H9 (cell line): ENCODE measurements at places on chromosomes 2 and 18.

- DNase-seq: no peak
Measured at GRCh38 chr18:74544898-74545297, 10.6 kb downstream of the CNDP1 start.

DNA sequence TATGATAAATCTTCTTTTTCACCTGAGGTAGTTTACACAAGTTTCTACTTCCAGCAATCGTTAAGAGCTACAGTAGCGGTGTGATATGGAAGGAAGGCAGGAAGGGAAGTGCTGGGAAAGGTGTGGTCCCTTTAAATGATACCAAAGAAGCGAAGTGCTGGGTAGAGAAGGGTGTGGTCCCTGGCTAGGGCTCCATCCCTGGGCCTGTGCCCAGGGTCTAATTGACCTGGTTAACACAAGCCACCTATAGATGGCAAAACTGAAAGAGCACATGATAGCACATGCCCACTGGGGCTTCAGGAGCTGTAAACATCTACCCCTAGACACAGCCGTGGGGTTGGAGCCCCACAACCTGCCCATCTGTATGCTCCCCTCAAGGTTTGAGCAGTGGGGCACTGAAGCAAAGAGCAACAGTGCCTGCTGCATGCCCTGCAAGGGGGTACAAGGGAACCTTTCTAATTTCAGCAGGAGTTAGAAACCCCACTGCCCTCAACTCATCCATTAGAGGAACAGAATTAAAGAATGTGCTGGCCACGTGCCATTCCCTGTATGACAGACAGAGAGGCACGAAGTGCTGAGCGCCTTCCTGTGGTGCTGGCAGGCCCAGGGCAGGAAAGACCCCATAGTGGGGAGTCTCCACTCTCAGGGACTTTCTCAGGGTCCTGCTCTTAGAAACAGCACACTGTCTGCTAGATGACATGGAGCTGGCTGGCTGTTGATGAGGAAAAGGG lies 153.1 kb upstream of the LMAN1 start:
- DNase-seq: no peak

- peak; percentile 51 for DNase-seq
Measured at GRCh38 chr18:32057624-32058165, 34.0 kb upstream of the RNF138 start.

DNA sequence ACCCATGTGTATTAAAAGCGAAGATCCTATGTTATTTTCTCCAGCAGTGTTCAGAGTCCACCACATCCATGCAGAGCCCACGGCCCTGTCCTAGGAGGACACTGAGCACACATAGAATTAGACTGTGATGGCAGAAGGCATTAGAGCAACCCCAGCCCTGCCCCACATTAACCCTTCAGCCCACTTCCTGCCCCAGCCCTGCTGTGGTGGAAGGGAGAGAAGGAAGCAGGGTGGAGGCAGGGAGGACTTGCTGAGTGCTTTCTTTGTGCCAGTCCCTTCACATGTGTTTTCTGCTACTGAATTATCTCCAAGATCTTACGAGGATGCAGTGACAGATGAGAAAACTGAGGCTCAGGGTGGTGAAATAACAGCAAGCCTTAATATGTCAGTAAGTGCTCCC lies 339.0 kb downstream of the SMAD2 start:
- DNase-seq: no peak

DNA sequence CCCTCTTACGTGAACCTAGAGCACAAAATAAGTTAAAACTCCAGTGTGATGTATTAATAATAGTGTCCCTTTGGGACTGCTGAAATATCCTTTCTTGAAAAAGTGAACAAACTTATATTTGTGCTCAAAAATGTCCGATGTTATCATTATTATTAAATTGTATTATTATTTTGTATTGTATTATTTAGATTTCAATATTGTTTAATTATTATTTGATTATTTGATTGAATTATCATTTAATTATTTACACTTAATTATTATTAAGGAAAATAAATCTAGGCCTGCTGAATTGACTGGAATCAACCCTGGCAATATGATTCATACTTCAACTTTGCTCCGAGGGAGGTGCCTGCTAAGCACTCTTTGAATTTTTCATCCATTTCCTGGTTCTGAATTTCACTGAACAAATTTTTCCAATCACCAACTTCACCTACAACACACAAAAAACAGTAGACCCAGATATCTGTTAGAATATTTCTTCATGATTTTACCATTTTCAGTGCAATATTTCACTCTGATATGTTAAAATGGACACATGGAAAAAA lies 10.9 kb upstream of the EIF2AK2 start:
- DNase-seq: no peak

DNA sequence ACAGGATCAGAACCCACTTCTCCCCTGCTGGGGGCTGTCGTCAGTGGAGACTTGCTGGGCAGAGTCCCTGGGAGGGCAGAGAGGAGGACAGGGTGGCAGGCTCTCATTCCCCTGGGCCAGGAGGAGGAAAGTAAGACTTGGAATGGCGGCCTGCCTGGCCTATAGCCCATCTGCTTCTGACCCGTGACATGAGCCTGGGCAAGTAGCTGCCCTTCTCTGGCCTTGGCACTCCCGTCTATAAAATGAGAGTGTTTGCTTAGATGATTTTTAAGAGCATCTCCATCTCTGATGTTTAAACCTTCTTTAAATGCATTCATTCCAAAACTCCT lies 173.0 kb downstream of the DDX1 start:
- no peak for DNase-seq

DNA sequence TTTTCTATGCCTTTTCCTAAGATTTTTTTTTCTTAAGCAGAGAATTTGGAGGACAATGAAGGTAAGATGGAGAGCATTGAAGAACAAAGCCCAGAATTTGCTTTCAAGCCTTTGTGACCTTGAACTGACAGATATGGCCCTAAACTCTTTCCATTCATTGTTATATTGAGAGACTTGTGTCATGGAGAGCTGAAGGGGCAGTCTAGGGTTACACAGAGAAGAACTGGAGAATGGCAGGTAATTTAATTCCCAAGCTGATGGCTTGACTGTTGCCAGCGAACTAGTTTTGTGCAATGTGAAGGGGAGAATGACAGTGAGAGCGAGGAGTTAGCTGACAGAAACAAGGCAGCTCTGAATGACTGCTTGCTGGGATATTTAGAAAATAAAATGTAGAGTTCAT lies 1344.2 kb downstream of the LRP1B start:
- DNase-seq: no peak

GRCh38 chr2:15812187-15812780 lies 128.1 kb upstream of the MYCN start:
- DNase-seq: no peak

DNA sequence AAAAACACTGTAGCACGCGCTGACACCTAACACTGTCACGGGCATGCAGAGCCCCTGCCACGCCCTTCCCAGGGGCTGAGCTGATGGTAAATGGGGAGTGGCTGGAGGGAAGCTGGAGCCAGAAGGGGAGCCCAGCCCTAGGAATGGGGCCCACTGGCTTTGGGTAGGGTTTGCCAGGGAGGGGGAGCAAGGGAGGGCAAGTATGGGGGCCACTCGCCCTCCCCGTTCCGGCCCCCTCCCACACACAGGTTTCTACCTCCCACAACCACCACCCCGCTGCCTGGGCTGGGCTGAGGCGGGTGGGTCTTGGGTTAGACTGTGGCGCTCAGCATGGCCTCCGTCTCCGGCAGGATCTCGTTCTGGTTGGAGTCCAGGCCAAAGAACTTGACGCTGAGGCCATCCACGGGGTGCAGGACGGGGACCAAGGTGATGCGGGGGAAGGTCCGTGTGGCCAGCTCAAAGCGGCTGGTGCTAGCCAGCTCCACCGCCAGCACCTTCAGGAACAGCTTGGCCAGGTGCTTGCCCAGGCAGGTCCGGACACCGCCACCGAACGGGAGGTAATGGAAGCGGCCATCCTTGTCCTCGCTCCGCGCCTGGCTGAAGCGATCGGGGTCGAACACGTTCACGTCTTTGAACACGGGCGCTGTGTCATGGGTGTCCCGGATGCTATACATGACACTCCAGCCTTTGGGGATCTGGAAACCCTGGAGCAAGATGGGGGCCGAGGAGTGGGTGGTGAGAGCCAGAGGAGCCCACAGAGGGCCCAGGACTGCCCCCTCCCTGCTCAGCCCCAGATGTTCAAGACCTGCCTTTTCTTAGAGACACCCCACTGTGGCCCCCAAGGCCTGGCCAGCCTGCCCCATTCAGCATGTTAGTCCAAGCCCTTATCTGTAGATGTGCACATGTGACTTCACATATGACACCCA lies 15.5 kb downstream of the CYP26B1 start:
- DNase-seq: peak; percentile 24

DNA sequence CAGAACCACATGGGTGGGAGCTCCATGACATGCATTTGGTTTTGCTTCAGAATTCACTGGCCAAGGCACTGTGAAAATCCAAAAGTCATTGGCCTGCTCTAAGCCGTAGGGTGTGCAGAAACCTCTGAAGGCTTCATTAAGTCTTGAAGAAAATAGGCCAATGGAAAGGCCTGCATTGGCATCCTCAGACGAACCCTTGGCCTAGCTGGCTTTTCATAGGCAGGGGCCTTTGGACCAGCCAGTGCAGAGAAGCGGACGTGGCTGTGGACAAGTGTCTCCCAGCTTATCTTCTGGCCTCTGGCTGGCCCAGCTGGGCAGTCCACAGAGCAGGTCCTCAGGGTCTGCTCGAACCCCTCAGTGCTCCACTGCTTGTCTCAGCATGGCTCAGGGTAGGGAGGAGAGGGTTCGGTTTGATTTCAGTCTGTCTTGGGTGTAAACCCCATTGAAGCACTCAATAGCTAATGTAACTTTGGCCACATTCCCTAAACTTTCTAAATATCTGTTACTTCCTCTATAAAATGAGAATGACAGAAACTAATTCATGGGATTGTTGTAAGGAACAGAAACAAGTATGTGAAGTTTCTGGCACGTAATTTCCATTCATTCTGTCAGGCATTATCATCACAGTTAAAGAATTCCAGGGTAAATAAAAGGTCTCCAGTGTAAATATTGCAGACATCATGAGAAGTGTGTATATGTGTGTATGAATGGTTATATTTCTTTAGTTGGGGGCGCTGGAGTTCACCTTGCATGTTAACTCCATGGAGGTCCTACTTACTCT lies 125.5 kb downstream of the TFCP2L1 start:
- DNase-seq: no peak

- DNase-seq: no peak
Measured at GRCh38 chr2:120448961-120449810, 103.2 kb downstream of the INHBB start.

DNA sequence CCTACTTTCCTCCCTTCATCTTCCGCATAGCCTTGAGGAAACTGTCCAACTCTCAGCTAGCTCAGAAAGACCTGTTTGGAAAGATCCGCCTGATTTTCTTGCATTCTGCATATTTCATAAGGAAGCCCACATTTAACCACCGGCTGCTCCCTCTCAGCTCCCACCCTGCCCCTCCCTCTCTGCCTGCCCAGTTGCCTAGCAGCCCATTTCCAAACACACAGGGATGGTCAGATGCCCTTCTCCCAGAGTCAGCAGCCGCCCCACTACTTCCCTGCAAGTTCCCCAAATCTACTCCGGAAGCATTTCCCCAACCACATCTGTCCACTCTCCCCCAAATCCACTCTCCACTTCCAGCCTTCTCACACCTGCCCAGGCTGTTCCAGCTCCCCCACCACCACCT lies 96.0 kb downstream of the TNS1 start:
- DNase-seq: no peak

DNA sequence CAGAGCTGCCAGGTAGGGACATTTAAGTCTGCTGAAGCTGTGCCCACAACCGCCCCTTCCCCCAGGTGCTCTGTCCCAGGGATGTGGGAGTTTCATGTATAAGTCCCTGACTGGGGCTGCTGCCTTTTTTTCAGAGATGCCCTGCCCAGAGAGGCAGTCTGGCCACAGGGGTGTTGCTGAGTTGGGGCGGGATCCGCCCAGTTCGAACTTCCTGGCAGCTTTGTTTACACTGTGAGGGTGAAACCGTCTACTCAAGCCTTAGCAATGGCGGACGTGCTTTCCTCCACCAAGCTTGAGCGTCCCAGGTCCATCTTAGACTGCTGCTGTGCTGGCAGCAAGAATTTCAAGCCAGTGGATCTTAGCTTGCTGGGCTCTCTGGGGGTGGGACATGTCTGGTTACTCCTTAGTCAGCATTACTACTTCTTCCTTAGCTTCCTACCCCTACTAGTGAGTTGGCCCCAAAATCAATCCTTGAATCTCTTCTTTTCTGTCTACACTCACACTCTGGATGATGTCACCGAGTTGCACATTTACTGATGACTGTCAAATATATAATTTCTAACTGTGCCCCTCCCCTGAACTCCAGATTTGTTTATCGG lies 31.8 kb upstream of the FSHR start:
- DNase-seq: no peak

- peak; percentile 43 for DNase-seq
Measured at GRCh38 chr2:24491542-24492420, 727 bp downstream of the NCOA1 start.

GRCh38 chr2:219296142-219296541 lies 13.1 kb downstream of the PTPRN start:
- DNase-seq: no peak
